ENCODE measurements at places on chromosomes 5 and 9.

DNA sequence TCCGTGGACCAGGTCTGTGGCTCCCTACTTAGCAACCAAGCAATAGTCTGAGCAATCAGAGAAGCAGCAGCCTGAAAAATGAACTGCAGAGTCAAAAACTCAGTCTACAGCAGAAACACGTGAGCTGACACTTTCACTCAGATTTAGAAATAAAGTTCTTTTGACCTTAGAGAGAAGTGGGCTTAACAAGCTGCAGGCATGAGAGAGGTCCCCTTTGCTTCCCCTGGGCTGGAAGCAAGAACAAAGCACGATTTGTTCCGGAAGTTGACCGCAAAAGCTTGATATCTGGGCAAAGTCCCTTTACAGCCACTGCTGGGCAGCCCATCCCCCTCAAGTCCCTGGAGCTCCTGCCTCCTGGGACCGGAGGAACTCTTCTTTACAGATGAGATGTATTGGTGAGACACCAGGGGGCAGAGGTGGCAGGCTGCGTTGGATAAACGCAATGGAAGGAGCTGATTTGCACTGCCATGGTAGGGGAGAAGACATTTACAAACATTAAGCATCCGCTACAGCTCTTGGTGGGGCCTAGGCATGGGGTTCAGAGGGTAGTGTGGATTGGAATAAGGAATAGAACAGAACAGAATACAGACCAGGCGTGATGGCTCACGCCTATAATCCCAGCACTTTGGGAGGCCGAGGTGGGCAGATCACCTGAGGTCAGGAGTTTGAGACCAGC, 5.8 kb upstream of the SOWAHA start:
- H3K27ac ChIP-seq, result no peak overlapping the region
- no peaks in the 10 kb centered on the region for H3K27me3 ChIP-seq
- no peak overlapping the region for H3K4me3 ChIP-seq
- no peaks in the 10 kb centered on the region for H3K36me3 ChIP-seq

- no peak overlapping the region for H3K27ac ChIP-seq
- no peaks in the 10 kb centered on the region for H3K4me1 ChIP-seq
- no peaks in the 10 kb centered on the region for H3K36me3 ChIP-seq
- no peak overlapping the region for H3K4me3 ChIP-seq
These were observed 63.0 kb upstream of the SELENOP start for GRCh38 chr5:42874621-42875198.

GRCh38 chr5:40677456-40677855, 2.3 kb upstream of the PTGER4 start:
- H3K36me3 ChIP-seq, result no peaks in the 10 kb centered on the region
- H3K27me3 ChIP-seq, result no peaks in the 10 kb centered on the region
- no peak overlapping the region for H3K4me3 ChIP-seq
- no peaks in the 10 kb centered on the region for H3K4me1 ChIP-seq
- no peak overlapping the region for H3K27ac ChIP-seq

DNA sequence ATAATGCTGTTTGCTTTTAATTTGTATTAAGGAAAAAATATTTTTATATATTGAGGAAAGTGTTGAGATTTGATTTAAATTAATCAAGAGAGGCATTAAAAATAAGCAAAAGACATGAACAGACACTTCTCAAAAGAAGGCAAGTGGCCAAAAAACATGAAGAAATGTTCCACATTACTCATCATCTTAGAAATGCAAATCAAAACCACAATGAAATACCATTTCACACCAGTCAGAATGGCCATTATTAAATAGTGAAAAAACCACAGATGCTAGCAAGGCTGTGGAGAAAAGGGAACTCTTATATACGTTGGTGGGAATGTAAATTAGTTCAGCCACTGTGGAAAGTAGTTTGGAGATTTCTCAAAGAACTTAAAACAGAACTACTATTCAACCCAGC, 45.9 kb downstream of the RANBP17 start:
- no peak for DNase-seq
- no peaks in the 10 kb centered on the region for H3K27me3 ChIP-seq
- H3K4me1 ChIP-seq, result no peaks in the 10 kb centered on the region
- H3K4me3 ChIP-seq, result no peak overlapping the region

DNA sequence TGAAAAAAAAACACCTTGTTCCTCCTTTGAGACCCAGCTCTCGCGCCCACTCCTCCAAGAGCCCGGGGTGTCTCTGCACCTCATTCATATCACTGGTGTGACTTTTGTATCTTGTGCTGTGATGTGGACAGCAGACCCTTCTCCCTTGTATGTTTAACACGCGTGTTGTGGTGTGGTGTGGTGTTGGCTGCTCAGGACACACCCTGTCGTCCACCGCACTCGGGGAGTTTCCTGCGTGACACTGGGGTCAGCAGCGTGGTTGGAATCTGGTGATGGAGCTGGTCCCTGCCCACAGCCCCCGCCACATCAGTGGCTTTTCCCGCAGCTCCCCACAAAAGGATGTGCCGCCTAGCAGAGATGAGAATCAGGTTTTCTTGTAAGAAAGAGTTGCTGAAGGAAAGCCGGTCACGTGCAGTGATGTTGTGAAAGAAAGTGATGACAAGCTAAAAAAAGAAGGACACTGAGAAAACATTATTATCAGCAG, 61.5 kb downstream of the TENT4A start:
- H3K4me3 ChIP-seq, result no peak overlapping the region
- no peaks in the 10 kb centered on the region for H3K27me3 ChIP-seq
- no peaks in the 10 kb centered on the region for H3K36me3 ChIP-seq
- no peaks in the 10 kb centered on the region for H3K4me1 ChIP-seq

GRCh38 chr5:122718611-122719010, 56.3 kb upstream of the SNX2 start:
- H3K36me3 ChIP-seq, result no peaks in the 10 kb centered on the region
- H3K4me3 ChIP-seq, result peak overlapping the region; percentile 7
- no peaks in the 10 kb centered on the region for H3K4me1 ChIP-seq
- DNase-seq, result no peak
- H3K27me3 ChIP-seq, result no peaks in the 10 kb centered on the region

DNA sequence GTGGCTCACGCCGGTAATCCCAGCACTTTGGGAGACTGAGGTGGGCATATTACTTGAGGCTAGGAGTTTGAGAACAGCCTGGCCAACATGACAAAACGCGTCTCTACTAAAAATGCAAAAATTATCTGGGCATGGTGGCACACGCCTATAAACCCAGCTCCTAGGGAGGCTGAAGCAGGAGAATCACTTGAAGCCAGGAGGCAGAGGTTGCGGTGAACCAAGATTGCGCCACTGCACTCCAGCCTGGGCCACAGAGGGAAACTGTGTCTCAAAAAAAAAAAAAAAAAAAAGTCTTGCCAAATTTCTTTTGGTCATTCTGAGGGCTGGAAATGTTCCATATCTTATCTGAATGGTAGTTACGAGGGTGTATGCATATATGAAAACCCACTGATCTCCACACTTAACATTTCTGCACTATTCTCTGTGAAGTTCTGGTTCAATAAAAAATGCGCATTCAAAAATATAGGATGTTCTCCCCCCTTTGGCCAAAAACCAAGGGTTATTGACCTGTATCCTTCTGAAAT, 13.5 kb upstream of the NIPAL4 start:
- no peaks in the 10 kb centered on the region for H3K4me1 ChIP-seq
- H3K27me3 ChIP-seq, result no peaks in the 10 kb centered on the region
- no peaks in the 10 kb centered on the region for H3K36me3 ChIP-seq
- no peak for DNase-seq

GRCh38 chr9:69933445-69933844, 110.2 kb upstream of the MAMDC2 start:
- no peak for DNase-seq
- no peak overlapping the region for H3K27ac ChIP-seq
- no peaks in the 10 kb centered on the region for H3K4me1 ChIP-seq
- no peaks in the 10 kb centered on the region for H3K36me3 ChIP-seq
- H3K27me3 ChIP-seq, result no peaks in the 10 kb centered on the region

GRCh38 chr9:93894691-93895079, 60.5 kb downstream of the BARX1 start:
- no peak overlapping the region for H3K4me3 ChIP-seq
- H3K36me3 ChIP-seq, result no peaks in the 10 kb centered on the region
- no peaks in the 10 kb centered on the region for H3K4me1 ChIP-seq
- H3K27me3 ChIP-seq, result no peaks in the 10 kb centered on the region
- peak; percentile 25 for DNase-seq
- no peak overlapping the region for H3K27ac ChIP-seq

DNA sequence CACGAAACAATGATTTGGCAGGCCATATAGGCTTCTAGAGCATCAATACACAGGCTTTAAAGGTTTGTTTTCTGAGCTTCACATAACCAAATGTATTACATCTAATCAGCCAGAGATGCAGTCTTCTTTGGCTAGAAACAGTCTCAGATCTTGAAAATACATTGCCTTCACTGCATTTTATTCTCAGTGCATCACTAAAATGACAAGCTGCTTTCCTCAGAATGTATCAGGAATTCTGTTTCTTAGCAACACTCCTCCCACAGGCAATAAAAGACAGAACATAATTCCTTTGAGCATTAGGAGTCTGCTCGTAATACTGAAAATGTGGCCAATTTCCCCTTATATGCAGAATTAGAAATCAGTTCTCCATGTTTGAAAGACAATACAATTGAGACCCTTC, 36.9 kb downstream of the FEM1C start:
- no peak for DNase-seq
- H3K36me3 ChIP-seq, result no peaks in the 10 kb centered on the region
- H3K27ac ChIP-seq, result no peak overlapping the region
- H3K4me1 ChIP-seq, result no peaks in the 10 kb centered on the region

DNA sequence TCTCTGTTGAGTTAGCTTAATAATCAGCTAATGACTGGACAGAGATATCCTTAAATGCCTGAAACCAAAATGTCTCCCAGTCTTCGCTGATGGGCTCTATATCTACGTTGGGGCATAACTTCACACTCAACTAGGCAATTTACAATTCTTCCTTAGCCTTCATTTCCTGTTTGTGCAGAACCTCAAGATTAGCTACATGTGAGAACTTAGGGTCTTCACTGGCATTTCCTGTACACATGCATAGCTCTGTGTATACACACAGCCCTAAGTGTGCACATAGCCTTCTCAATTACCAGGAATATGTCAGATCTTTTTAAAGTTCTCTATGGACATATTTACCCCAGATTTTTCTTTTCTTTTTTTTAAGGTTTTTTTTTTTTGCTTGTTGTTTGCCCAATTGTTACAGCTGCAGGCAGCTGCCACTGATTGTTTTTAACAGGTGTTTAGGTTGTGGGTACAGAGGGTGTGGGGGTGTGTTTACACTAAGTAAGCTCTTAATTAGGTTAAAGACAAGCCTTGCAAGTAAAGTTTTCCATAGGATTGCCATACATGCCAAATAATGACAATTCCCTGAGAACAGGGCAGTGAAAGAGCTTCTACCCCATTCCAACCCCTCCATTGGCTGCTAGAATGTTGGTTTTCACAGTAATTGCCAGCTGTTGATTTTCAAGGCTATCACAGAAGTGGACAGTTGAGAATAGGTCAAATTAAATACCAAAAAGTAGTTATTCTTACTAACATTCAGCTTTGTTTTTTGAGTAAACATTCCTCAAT, 441.0 kb downstream of the TLE4 start:
- no peak for DNase-seq
- no peak overlapping the region for H3K4me3 ChIP-seq
- no peaks in the 10 kb centered on the region for H3K4me1 ChIP-seq
- no peaks in the 10 kb centered on the region for H3K36me3 ChIP-seq
- H3K27me3 ChIP-seq, result no peaks in the 10 kb centered on the region

GRCh38 chr5:96821260-96821916, 13.6 kb upstream of the ERAP1 start:
- no peaks in the 10 kb centered on the region for H3K36me3 ChIP-seq
- no peak for DNase-seq
- no peak overlapping the region for H3K4me3 ChIP-seq
- H3K4me1 ChIP-seq, result no peaks in the 10 kb centered on the region
- H3K27me3 ChIP-seq, result no peaks in the 10 kb centered on the region

GRCh38 chr9:126959336-126959735, 44.8 kb downstream of the RALGPS1 start:
- H3K27me3 ChIP-seq, result no peaks in the 10 kb centered on the region
- peaks cover 14% of the 10 kb centered on the region for H3K4me1 ChIP-seq
- H3K4me3 ChIP-seq, result no peak overlapping the region
- H3K36me3 ChIP-seq, result no peaks in the 10 kb centered on the region

GRCh38 chr9:78064075-78064474, 32.5 kb upstream of the GNAQ start:
- H3K4me3 ChIP-seq, result no peak overlapping the region
- no peaks in the 10 kb centered on the region for H3K27me3 ChIP-seq
- H3K27ac ChIP-seq, result no peak overlapping the region
- DNase-seq, result no peak
- H3K36me3 ChIP-seq, result no peaks in the 10 kb centered on the region

DNA sequence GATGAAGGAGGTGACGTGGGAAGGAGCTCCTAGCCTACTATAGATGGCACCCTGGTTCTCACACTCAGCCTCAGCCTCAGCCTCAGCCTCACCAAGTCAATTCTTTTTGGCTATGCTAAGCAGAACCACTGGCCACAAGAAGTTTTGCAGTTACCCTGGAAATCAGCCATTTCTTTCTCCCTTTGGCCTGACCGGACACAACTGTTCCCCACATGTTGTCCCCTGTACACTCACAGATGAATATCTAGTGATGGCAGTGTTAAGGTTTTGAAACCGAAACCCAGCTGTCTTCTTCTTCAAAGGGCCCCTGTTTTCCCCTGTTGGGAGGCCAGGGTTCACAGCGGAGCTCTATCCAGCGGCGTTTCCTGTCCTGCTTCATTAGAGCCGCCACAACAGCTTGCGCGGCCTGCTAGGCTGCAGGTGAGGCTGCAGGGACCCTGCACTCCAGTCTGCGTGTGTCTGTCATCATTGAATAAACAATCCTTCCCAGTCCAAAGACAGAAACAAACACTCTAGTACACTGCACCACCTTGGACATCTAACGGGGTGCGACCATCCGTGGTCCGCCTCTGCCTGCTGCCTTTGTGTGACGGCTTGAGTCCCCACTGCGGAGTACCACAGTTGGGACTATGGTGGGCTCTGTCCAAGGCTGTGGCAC, 250.5 kb downstream of the DENND1A start:
- H3K36me3 ChIP-seq, result no peaks in the 10 kb centered on the region
- no peak overlapping the region for H3K4me3 ChIP-seq
- no peak overlapping the region for H3K27ac ChIP-seq
- H3K4me1 ChIP-seq, result peaks cover 3% of the 10 kb centered on the region

DNA sequence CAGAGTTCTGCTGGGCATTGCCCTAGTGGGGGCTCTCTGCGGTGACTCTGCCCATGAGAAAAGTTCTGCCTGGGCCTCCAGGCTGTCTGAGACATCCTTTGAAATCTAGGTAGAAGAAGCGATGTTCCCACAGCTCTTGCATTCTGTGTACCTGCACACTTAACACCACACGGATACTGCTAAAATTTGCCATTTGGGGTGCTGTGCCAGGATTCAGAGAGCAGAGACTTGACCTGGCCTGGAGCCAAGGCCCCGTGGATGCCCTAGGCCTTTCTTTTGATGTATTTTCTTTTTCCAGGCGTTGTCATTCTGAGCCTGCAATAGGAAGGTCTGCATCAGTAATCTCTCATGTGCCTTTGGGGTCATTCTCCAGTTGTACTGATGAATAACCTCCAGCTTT, 89.3 kb upstream of the IL12B start:
- DNase-seq, result no peak
- H3K27ac ChIP-seq, result no peak overlapping the region
- no peaks in the 10 kb centered on the region for H3K36me3 ChIP-seq
- H3K27me3 ChIP-seq, result no peaks in the 10 kb centered on the region

- no peak overlapping the region for H3K4me3 ChIP-seq
- DNase-seq, result no peak
- H3K27ac ChIP-seq, result no peak overlapping the region
- H3K36me3 ChIP-seq, result peaks cover 26% of the 10 kb centered on the region
These were observed 21.2 kb downstream of the ANXA1 start for GRCh38 chr9:73172901-73173215.

GRCh38 chr5:136420168-136420898, 55.0 kb upstream of the TRPC7 start:
- H3K4me1 ChIP-seq, result no peaks in the 10 kb centered on the region
- DNase-seq, result no peak
- no peak overlapping the region for H3K4me3 ChIP-seq
- no peaks in the 10 kb centered on the region for H3K27me3 ChIP-seq
- no peaks in the 10 kb centered on the region for H3K36me3 ChIP-seq
